ENCODE measurements at places on chromosomes 5 and 9. TPM values are rescaled to one million over a fixed set of nuclear protein-coding genes. Genes with fewer than 3 reads are reported as not detected.

LCN6 gene
- polyA plus RNA-seq, result 2.5 TPM

ERCC8 gene
- 7.0 TPM for polyA plus RNA-seq

IFNK gene
- polyA plus RNA-seq, result not detected

KIF24 gene
- polyA plus RNA-seq, result 0.10 TPM

GRCh38 chr5:76175051-76175666, 92.0 kb downstream of the SV2C start:
- DNase-seq, result no peak

- DNase-seq, result no peak
These were observed 35.8 kb upstream of the PIP5K1B start for GRCh38 chr9:68669218-68669617.

- no peak for DNase-seq
These were observed 93.8 kb downstream of the PSD2 start for GRCh38 chr5:139889410-139889809.

DNA sequence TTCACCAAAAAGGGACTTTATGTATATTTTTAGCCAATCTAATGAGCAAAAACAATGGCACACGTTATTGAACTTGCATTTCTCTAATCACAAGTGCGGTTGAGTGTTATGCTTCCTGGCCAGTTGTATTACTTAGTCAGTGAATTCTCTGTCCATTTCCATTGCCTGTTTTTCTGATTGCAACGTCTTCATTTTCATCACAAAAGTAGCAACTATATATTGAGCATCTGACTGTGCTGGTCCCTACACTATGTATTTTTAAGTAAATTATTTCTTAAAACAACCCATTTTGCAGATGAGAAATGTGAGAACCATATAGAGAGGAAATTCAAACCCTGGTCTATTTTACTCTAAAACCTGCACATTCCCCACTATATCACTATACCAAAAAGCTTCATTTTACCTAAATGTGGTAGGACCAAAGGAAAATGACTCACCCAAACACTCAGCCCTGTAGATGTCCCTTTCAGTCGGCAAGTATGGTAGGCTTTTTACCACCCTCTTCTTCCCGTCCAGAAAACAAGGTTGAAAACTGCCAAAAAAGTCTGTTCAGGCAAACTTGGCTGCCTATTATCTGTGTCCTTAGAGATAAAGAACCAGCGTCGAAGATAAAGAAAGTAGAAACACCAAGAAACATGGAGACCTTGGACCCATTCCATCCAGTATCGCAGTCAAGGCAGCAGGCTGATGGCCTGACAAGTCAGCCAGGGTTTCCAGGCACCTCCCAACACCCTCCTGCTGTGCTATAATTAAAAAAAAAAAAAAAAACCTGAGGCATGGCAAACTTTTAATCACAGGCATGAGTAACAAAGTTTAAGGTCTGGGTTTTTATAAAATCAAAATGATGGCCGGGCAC, 18.8 kb upstream of the FAM13B start:
- DNase-seq, result no peak

DNA sequence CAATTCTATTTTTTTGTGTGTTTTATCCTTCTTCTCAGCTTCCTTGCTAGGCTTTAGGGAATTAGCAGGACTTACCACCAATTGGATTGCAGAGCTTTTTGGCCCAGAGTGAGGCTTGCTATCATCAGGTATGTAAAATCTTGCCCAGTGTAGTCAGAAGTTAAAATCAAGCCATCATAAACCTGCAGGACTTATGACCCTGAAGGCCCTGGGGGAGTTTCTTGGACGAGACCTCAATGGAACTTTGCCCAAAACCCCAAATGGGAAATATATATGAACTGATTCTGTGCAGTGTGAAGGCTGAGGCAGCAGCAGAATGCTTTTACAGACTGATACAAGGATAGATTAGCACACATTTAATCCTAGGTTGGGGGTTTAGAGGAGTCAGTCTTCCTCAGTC, 287.0 kb downstream of the SH3GL2 start:
- DNase-seq, result no peak

DNA sequence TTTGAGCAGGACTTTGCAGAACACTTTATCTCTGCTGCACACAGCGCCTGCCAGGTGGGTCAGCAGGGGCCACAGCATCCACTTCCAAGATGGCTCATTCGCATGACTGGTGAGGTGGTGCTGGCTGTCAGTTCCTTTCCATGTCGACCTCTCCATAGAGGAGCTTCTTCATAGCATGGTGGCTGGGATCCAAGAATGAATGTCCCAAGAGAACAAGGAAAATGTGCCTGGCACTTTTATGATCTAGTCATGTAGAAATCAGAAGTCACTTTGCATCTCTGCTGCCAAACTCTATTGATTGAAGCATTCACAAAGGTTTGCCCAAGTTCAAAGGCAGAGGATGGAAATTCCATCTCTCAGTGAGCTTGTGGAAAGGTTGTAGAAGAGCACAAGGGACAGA, 85.0 kb downstream of the GALNT10 start:
- DNase-seq, result no peak

All from aorta (tissue), 5 donors.